ENCODE measurements at places on chromosomes 1 and 21.

GRCh38 chr1:115401676-115402075 is 63.6 kb upstream of the NGF start:
- H3K4me1 ChIP-seq: no peaks in the 10 kb centered on the region
- H3K27ac ChIP-seq: no peak overlapping the region
- no peak for DNase-seq
- H3K36me3 ChIP-seq: no peaks in the 10 kb centered on the region

- no peaks in the 10 kb centered on the region for H3K36me3 ChIP-seq
- DNase-seq: peak; percentile 87
- no peak overlapping the region for H3K4me3 ChIP-seq
Measured at GRCh38 chr1:1441002-1441888, 5.8 kb downstream of the VWA1 start.

DNA sequence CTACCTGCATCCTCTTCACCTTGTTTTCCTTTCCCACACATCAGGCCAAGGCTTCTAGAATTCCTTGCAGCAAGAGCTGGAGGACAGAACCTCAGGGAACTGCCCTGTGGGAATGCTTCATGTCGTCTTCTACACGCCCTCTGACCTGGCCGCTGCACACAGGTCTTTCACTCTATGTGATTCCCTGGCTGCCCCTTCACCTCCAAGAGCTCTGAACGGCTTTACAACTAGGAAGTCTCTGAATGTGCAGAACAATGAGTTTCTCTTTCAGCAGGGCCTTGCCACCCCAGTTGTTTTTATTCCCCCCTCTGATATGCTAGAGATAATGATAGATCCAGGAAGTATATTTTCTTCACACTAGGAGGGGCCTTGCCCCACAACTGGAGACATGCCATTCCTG is 142.6 kb downstream of the CLIC6 start:
- no peak overlapping the region for H3K4me3 ChIP-seq
- no peaks in the 10 kb centered on the region for H3K27me3 ChIP-seq
- no peak overlapping the region for H3K27ac ChIP-seq
- H3K4me1 ChIP-seq: peaks cover 5% of the 10 kb centered on the region
- no peaks in the 10 kb centered on the region for H3K36me3 ChIP-seq

GRCh38 chr21:27519361-27519760 is 552.5 kb upstream of the ADAMTS5 start:
- DNase-seq: no peak
- H3K4me1 ChIP-seq: no peaks in the 10 kb centered on the region
- H3K27ac ChIP-seq: no peak overlapping the region
- no peaks in the 10 kb centered on the region for H3K27me3 ChIP-seq
- H3K4me3 ChIP-seq: no peak overlapping the region

DNA sequence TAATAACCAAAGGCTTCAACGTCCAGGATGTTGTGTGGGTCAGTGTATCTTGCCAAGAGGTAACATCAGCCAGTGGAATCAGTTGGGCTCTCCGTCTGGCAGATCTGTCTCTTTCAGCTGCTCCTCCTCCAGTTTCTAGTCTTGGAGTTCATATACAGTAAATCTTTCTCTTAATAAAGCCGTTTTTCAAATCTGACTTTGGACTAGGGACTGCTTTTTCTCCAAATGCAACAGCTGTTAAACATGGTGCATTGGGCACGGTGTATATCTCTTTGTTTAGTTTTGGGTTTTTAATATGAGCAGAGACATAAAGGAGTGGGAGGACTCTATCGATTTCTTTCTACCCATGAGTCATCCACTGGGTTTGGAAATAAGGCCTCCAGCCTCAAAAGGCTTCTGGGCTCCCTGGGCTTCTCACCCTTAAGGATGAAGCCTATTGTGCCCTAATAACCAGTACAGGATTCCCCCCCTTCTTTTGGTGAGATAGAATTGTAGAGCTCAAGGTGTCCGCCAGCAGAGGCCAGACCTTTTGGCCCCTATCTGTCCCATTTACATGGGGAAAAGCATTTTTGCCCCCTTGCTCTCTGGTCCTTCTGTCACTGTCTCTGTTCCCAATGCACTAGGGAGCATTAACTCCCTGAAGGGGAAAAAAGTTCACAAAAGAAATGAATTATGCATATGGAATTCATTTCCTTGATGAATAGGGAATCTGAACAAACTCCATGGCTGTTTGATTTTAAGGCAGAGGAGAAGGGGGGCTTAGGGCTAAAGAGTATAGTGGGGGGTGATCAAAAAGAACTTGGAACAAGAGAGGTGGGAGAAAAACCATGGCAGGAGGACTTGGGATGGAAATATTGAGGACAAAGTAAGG is 86.0 kb downstream of the PBX1 start:
- no peaks in the 10 kb centered on the region for H3K36me3 ChIP-seq
- no peak for DNase-seq
- H3K27me3 ChIP-seq: no peaks in the 10 kb centered on the region
- H3K27ac ChIP-seq: peak overlapping the region; percentile 64
- H3K4me1 ChIP-seq: peaks cover 58% of the 10 kb centered on the region

DNA sequence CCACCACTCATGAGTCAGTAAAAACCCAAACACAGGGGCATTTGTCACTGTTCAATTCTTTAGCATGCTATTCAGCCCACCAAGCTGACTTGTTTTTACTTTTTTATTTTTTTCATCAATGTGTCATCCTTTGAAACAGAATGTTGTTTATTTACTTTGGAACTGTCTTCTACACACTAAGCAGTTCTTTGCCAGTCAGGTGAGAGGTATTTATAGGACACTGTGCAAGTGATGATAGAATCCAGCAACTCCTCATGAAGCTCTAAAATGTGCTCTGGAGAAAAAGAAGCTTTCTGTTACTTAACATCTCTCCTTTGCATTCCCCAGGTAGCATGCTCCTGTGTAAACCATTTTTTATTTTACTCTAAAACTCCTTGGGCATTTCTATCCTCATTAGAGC is 582.0 kb upstream of the TMPRSS15 start:
- no peak overlapping the region for H3K27ac ChIP-seq
- H3K27me3 ChIP-seq: no peaks in the 10 kb centered on the region
- DNase-seq: no peak
- H3K36me3 ChIP-seq: no peaks in the 10 kb centered on the region

DNA sequence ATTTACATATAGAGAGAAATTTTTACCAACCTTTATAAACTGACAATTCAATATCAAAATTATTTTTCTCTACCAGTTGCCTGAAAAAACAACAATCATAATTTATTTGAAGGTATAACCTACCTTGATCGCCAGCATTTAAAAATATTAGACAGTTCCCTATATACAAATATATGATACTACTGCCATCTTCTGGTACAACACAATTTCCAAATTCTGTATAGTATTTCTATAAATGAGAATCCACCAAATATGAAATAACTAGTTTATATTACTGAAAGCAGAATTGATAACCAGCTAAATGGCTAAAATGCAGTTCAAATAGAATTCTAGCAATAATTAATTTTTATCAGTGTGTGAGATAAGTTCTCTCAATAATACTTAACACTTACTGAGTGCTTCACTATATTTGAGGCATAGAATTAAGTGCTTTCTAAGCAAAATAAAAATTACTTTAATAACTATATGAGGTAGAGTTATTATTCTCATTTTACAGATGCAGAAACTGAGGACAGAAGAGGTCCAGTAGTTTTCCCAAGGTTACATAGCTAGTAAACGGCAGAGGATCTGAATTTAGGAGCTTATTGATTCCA is 75.6 kb downstream of the PIGK start:
- DNase-seq: no peak
- no peaks in the 10 kb centered on the region for H3K36me3 ChIP-seq
- no peak overlapping the region for H3K4me3 ChIP-seq
- no peak overlapping the region for H3K27ac ChIP-seq
- H3K27me3 ChIP-seq: no peaks in the 10 kb centered on the region

DNA sequence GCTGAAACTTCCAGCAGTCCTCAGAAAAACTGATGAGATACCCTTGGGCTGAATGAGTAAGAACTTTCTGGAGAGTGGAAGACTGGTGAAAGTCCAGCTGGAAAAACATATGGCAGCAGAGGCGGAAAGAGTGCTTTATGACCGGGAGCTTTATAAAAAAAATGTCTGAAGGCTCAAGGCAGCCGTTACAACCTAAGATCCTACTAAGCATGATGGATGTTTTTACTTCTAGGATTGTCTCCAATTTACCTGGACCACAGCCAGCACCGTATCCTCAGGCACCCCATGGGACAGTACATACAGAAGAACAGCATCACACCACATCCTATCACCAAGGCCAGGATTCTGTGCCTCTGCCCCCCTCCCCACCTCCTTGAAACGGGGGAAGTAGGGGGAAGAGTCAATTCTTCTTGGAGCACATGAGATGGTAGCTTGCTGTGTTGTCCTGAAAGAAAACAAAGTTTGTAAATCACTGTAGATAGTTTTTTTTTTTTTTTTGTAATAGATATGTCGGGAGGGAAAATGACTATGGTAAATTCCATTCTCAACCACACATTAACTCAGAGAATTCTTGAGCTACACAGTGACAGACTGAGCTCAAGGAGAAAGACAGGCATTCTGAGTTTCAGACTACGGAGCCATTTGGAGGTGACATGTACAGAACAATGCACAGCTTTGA is 11.8 kb upstream of the IRF2BP2 start:
- H3K27me3 ChIP-seq: no peaks in the 10 kb centered on the region
- no peaks in the 10 kb centered on the region for H3K36me3 ChIP-seq
- H3K27ac ChIP-seq: no peak overlapping the region
- H3K4me3 ChIP-seq: no peak overlapping the region
- no peak for DNase-seq
- peaks cover 78% of the 10 kb centered on the region for H3K4me1 ChIP-seq

DNA sequence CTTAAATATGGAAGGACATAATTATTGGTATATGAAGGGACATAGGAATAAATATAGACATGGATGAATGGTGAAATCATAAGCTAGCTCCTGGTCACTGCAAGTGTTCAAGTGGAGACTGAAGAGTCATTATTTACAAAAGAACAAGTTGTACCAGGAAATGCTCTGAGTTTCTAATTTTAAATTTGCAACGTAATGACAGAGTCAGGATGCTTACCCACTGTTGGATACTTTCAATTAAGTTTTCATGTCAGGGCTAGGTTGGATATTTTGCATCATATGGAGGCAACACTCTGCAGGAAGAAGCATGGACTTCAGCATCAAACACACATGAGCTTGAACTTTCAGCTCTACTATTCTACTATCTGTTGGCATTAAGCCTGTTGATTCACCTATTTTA is 499.6 kb upstream of the C1orf87 start:
- H3K36me3 ChIP-seq: no peaks in the 10 kb centered on the region
- H3K27me3 ChIP-seq: no peaks in the 10 kb centered on the region
- H3K27ac ChIP-seq: no peak overlapping the region
- no peak for DNase-seq
- H3K4me3 ChIP-seq: no peak overlapping the region

DNA sequence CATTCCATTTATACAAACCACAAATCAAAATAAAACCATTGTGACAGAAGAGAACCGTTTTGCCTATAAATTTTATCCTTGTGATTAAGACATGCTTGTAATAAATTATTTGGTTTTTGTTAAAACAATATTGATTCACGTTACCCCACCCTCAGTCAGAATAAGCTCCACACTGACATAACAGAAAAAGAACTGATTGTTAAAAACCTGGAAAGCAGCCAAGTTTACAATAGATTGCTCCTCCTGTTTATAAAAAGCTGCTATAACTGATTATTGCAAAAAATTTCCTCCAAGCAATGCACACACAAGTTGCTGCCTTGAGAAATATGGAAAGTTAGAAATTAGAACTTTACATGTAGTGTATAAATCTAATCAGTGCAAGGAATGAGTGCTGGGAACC is 263.5 kb downstream of the SETD4 start:
- no peaks in the 10 kb centered on the region for H3K36me3 ChIP-seq
- H3K4me3 ChIP-seq: no peak overlapping the region
- no peaks in the 10 kb centered on the region for H3K27me3 ChIP-seq
- no peak overlapping the region for H3K27ac ChIP-seq

- no peaks in the 10 kb centered on the region for H3K36me3 ChIP-seq
- H3K27ac ChIP-seq: no peak overlapping the region
- no peaks in the 10 kb centered on the region for H3K27me3 ChIP-seq
- H3K4me3 ChIP-seq: no peak overlapping the region
Measured at GRCh38 chr1:65979136-65980044, 186.7 kb downstream of the PDE4B start.

DNA sequence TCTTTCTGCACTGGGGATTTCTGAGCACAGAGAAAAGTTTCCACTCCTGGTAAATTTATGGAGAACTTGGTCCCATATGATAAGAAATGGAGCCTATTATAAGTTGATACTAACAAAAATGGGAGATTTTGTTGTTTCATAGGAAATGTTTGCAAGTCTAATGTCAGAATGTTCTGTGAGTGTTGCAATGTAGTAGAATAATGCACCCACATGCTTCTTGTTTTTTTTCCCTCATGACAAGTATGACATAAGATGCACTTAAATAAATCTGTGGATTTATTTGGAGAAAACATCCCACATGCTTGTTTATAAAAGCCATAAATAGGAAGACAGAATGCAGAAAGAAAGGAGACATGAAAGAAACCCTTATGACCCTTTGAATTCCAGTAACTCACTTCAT is 50.8 kb upstream of the KCNJ6 start:
- H3K27ac ChIP-seq: no peak overlapping the region
- no peaks in the 10 kb centered on the region for H3K4me1 ChIP-seq
- no peaks in the 10 kb centered on the region for H3K36me3 ChIP-seq
- DNase-seq: no peak
- no peak overlapping the region for H3K4me3 ChIP-seq

DNA sequence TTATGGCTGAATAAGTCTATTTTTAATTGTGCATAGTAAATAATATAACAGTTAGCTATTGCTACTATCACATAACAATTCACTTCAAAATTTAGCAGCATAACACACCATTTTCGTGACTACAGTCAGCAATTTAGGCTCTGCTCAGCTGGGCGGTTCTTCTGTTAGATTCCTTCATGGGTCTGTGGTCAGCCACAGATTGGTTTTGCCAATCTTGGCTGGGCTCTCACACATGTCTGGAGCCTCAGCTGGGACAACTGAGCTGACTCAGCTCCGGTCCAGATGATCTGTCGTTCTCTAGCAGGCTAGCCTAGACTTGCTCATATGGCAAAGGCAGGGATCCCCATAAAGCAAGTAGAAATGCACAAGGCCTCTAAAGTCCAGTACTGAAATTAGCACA is 15.1 kb upstream of the CDC42BPA start:
- H3K27me3 ChIP-seq: no peaks in the 10 kb centered on the region
- no peak overlapping the region for H3K27ac ChIP-seq
- H3K36me3 ChIP-seq: no peaks in the 10 kb centered on the region
- DNase-seq: no peak
